ENCODE measurements at places on chromosomes 13 and 19.

DNA sequence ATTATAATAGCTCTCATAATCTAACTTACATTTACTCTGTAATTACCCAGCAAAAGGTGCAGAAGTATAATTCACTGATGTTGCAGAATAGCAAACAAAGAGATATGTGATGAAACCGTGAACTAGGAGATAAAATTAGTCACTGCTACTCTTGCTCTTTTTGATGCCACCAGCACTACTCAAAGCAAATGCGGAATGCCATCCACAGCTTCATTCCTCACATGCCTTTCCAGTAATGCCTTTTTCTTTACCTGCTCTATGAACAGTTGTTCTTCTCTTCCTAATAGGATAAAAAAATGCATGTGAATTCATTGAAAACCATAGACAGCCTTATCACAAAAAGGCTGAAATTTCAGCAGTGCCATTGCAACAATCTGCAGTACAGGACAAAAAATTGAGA is 1129.5 kb downstream of the DIAPH3 start:
- DNase-seq: no peak

DNA sequence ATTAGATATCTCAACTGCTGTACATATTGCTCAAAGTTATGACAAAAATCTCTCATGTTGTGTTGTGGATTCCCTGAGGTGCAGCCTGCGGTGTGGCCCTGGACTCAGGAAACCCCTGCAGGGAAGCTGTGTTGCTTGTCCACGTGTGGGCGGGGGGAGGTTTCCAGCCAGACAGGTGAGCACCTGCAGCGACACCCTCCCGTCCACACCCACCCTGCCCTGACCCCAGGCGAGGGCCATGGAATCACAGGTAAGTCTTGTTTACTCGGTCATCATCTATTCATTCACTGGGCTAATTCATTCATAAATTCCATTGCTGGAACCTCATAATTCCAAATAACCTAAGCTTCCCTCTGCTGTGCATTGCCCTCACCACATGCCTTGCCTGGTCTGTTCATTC is 14.1 kb downstream of the PLPP2 start:
- no peak for DNase-seq

DNA sequence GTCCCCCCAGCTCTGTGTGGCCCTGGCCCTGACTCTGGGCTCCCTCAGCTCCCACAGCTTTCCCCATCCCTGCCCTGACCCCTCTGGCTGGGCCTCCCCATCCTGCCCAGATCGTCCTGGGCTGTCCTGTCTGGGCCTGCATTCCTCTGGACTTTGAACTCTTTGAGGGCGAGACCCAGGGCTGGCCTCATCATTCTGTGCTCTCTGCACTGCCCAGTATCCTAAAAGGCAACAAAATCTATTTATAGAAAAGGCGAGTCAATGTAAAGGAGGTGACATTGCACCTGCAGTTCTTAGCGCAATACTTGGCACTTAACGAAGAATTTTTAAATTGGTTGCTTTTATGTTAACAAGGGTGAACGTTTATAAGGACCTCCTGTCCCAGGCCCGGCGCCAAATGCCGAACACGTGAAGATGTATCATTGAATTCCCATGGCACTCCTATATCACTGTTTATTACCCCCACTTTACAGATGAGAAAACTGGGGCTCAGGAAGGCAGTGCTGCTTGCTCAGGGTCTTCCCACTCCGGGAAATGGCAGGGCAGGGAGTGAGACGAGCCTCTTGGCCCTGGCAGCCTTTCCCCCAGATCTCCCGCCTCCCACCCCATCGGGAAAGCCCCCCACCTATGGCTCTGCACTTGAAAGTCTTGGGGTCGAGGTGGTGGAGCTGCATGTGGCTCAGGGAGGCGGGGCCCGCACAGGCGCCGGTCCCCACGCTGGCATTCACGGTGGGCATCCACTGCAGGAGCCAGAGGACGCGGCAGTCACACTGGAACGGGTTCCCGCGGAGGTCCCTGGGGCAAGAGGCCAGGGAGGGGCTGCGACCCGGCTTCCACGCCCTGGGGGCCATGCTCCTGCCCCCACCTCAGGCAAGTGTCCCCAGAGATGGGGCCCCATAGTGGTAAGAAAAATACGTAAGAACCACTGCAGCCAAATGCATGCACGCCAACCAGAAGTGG is 3.8 kb downstream of the LGI4 start:
- DNase-seq: no peak

DNA sequence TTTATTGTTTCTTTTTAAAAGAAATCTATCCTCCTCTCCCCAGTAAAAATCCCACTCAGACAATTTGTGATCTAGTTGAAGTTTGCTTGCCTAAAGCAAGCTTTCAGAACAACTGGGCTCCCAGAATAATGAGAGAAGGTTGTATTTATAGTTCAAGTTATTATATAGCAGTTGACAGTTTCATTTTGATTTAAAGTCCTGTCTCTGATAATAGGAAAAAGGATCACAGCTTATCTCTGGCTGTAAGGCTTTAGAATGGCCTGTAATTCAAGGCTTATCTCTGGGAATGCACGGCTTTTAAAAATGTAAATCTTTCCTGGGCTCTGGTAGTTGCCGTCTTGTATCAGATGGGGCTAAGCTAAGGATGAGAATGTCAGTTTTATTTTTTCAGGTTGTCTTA is 123.3 kb upstream of the TMTC4 start:
- no peak for DNase-seq

DNA sequence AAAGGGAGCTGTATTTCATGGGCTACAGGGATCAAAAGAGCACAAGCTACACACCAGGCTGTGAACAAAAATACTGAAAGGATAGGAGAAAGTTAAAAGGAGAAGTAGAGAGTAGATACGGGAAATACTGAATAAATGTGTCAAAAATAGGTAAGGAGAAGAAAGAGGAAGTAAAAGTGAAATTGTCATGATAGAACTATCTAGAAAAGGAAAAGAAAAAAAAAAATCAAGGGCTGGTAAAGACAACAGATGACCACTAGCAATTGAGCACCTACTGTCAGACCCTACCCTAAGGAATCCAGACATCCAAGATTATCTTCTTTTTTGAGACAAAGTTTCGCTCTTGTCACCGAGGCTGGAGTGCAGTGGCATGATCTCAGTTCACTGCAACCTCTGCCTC is 4.8 kb downstream of the RUBCNL start:
- DNase-seq: no peak

DNA sequence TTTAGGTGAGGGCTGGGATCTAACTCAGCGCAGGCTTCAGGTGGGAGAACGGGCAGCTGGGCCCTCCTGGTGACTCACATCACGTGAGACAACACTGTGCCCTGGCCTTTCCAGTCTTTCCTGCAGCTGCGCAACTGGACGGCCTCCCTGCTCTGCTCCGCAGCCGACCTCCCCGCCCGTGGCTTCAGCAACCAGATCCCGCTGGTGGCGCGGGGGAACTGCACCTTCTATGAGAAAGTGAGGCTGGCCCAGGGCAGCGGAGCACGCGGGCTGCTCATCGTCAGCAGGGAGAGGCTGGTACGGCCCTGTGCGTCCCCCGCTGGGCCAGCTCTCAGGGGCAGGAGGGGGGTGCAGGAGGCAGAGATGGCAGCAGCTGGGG is 8.8 kb downstream of the SPPL2B start:
- no peak for DNase-seq

DNA sequence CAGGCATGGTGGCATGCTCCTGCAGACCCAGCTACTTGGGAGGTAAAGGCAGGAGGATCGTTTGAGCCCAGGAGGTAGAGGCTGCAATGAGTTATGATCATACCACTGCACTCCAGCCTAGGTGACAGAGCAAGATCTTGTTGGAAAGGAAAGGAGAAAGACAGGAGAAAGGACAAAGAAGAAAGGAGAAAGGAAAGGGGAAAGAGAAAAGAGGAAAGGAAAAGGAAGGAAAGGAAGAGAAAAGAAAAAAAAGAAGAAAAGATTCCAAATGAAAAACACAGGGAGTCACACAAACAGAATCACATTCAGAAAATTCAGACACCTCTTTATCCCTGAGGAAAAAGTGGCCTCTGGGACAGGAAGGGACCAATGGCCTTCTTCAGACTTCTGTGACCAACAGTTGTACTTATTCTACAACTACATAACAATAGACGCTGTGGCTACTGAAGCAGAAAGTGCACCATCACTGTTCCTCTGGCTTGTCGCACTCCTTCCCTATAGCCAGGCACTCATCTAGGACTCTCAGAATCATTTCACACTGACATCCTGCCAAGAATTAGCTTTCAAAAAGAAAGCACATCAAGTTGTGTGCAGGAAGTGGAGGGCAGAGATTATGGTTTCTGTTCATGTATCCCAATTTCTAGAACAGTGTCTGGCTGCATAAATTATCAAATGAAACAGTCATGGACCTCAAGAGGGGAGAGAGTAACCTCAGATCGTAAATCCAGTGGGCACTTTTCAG is 5.9 kb downstream of the MTMR6 start:
- DNase-seq: no peak

DNA sequence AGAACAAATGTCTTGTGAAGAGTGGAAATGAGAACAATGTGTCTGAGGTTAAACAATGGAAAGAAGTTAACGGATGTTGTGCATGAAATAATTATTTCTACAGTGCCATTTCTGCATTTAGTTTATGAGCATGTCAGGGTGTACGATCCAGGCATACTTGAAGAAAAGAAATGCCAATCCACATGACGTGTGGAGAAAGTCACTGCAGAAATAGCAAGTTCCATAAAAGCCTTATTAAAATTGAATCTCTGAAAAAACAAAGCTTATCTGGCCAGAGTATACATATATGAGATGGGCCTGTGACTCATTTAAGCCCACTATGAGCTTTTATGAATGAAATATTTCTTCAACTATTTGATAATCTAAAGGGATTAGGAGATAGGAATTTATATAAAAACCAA is 426.1 kb downstream of the EFNB2 start:
- DNase-seq: no peak

DNA sequence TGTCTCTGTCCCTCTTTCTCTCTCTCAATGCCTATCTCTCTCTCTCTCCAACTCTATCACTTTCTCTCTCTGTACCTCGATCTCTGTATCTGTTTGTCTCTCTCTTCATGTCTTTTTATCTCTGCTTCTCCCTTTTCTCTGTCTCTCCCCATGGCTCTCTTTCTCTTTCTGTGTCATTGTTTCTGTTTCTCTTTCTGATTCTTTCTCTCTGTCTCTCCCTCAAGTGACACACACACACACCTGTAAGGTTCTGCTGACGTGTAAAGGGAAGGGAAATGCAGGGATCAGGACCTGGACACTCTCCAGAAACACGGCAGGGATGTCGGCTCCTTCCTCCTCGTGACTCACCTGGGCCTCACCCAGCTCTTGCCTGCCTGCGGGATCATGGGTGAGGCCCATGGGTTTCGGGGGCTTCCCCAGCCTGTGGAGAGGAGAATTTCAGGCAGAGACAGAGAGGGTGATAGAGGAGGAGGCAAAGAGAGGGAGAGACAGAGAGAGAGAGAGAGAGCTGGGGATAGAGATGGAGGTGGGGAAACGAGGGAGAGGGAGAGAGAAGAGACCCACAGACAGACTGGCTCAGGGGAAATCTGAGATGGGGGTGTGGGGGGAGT is 5.4 kb upstream of the PLAUR start:
- DNase-seq: no peak

DNA sequence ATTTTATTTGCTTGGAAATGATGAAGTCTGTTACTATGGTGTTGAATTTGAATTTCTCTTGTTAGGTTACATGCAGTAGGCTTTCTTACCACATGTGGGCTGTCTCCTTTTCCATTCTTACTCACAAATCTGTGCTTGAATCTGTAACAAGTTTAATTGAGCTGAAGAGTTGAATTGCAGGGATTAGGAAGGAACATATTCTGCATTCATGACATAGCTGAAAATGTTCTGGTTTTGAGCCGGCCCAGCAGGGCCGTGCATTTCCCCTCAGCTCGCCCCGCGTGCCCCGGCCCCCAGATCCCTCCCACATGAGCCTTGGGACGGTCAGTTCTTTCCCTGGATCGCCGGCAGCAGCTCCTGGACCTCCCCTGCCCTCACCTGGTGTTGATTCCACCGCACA is 28.1 kb downstream of the TFDP1 start:
- DNase-seq: no peak

DNA sequence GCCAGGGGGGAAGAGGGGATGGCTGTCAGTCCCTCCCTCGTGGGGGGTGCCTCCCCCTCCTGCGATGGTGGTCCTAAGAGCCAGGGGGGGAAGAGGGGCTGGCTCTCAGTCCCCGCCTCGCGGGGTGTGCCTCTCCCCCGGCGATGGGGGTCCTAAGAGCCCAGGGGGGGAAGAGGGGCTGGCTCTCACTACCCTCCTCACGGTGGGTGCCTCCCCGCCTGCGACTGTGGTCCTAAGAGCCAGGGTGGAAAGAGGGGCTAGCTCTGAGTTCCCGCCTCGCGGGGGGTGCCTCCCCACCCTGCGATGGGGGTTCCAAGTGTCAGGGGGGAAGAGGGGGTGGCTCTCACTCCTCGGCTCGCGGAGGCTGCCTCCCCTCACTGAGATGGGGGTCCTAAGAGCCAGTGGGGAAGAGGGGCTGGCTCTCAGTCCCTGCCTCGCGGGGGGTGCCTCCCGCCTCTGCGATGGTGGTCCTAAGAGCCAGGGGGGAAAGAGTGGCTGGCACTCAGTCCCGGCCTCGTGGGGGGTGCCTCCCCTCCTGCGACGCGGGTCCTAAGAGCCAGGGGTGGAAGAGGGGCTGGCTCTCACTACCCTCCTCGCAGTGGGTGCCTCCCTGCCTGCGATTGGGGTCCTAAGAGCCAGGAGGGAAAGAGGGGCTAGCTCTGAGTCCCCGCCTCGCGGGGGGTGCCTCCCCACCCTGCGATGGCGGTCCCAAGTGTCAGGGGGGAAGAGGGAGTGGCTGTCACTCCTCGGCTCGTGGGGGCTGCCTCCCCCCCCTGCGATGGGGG is 2325.6 kb upstream of the PCDH20 start:
- no peak for DNase-seq

DNA sequence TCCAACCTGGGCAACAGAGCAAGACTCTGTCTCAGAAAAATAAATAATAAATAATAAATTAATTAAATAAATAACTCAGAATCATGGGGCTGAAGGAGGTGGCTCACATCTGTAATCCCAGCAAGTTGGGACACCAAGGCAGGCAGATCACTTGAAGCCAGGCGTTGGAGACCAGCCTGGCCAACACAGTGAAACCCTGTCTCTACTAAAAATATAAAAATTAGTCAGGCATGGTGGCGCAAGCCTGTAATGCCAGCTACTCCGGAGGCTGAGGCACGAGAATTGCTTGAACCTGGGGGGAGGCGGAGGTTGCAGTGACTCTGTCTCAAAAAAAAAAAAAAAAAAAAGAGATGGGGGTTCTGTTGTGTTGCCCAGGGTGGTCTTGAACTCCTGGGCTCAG is 7.2 kb downstream of the TMEM38A start:
- no peak for DNase-seq
